ENCODE measurements at places on chromosomes 6 and 20. TPM values are rescaled to one million over a fixed set of nuclear protein-coding genes. Genes with fewer than 3 reads are reported as not detected.

RBPJL gene
- 837 TPM for total RNA-seq

C2 gene
- total RNA-seq, result 1.3 TPM

SLPI gene
- 14.5 TPM for total RNA-seq

IPCEF1 gene
- 3.0 TPM for total RNA-seq

SLC22A2 gene
- not detected for total RNA-seq

TRIM31 gene
- total RNA-seq, result 0.26 TPM

GRCh38 chr6:56851074-56851473 is 103.8 kb upstream of the BEND6 start:
- no peak for DNase-seq

DNA sequence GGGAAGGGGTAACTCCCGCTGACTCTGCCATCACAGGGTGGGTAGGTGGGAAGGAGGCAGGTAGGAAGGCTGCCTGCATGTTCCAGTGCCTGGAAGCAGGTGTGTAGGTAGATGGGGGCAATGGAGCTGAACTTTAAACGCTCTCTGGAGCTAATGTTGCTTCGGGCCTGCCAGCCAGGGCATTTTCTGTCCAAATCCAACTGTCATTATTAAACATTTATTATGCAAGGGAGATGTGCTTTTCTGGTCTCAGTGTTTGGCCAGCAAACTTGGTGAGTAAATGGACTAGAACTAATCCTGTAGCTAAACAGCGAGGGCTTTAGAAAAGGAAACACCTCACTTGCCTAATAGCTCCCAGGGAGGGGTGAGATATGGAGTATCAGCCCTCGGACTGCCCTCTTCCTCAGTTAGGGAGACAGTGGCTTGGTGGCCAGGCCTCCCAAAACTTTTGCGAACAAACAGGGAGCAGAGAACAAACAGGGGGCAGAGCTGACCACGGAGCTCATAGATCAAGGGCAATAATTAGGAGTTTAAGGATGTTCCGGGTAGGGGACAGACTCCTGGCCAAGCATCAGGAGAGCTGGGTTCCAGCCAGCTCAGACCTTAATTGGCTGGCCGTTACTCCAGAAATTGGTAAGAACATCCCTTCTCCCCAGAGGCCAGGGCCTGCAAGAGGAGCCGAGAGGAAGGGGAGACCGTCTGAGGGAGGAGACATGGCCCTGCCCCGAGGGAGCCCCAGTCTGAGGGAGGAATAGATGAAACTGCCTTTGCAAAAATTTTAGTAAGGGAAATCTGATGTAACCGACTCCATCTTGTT is 131.1 kb downstream of the VEGFA start:
- DNase-seq, result no peak

- DNase-seq, result peak; percentile 15
Measured at GRCh38 chr6:143449714-143450452, 612 bp downstream of the ADAT2 start.

- DNase-seq, result no peak
Measured at GRCh38 chr6:5645328-5646290, 361.1 kb downstream of the NRN1 start.

DNA sequence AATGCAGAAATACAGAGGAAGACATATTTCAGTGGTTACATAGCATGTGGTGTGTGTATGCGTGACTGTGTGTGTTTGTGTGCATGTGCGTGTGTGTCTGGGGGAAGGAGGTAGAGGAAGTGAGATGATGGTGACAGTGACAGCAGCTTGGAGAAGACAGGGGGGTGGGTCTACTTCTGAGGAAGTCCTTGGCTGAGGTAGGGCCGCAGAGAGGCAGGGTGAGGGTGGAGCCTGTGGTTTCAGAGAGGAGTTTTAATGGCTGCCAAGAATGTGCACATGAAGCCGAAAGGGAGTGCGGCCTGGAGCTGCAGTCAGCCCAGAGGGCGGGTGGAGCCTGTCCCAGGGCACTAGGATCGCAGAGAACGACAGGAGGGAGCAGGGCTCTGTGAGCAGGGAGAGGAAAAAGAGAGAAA is 22.7 kb upstream of the RNF24 start:
- DNase-seq, result peak; percentile 33

GRCh38 chr20:37880726-37881591 is 22.0 kb upstream of the VSTM2L start:
- DNase-seq, result peak; percentile 25

GRCh38 chr6:25601800-25602673 is 50.0 kb upstream of the SCGN start:
- no peak for DNase-seq

GRCh38 chr6:16239798-16240123 is 1.4 kb downstream of the GMPR start:
- DNase-seq, result peak; percentile 82

DNA sequence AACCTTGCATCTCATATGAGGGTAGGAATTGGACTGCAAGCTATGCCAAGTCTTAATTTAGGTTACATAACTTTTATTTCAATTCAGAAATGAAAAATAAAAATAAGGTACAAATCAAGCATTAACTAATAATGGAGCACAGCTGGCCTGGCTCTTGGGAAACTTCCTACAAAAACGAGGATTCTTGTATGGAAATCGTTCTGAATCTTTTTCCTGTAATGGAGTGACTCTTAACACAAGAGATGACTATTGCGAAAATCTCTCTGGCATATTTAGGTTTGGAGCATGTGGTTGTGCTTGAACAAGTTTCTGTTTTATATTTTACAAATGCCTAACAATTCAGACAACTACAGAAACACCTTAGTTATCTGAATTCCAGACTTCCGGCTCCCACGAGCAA is 34.0 kb upstream of the PI16 start:
- no peak for DNase-seq

GRCh38 chr6:121523628-121524027 is 88.2 kb downstream of the GJA1 start:
- no peak for DNase-seq

DNA sequence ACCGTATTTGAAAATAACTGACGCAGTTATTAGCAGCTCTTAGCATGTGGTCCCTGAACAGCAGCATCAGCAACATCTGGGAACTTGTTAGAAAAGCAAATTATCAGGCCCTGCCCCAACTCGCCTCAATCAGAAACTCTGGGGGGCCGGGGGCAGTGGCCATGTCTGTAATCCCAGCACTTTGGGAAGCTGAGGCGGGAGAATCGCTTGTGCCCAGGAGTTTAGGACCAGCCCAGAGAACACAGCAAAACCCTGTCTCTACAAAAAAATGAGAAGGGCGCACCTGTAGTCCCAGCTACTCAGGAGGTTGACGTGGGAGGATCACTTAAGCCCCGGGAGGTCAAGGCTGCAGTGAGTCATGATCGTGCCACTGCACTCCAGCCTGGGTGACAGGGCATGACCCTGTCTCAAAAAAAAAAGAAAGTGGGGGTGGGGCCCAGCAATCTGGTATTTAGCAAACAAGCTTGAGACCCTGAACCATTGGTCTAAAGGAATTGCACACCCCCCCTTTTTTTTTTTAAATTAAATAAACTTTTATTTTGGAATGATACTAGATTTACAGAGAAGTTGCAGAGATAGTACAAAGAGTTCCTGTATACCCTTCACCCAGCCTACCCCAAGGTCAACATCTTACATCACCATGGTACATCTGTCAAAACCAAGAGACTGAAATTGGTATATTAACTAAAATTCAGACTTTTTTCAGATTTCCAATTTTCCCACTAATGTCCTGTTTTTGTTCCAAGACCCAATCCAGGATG is 6.7 kb downstream of the SRXN1 start:
- DNase-seq, result no peak

DNA sequence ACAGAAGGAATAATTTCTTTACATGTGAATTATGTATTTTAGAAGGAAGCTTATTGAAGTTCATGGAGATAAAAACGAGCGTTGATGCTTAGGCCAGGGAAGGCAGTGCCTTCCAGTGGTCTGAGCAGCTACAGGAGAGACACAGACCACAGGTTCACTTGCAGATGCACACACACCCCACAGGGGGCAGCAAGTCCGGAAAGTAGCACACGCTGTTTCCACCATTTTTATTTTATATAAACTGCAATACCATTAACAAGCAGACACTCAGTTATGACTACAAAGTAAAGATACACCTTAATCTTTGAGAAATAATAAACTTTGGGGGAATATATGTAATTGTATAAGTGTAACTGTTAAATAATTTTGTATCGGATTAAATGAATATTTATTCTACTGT is 13.5 kb upstream of the DACT2 start:
- DNase-seq, result peak; percentile 33

DNA sequence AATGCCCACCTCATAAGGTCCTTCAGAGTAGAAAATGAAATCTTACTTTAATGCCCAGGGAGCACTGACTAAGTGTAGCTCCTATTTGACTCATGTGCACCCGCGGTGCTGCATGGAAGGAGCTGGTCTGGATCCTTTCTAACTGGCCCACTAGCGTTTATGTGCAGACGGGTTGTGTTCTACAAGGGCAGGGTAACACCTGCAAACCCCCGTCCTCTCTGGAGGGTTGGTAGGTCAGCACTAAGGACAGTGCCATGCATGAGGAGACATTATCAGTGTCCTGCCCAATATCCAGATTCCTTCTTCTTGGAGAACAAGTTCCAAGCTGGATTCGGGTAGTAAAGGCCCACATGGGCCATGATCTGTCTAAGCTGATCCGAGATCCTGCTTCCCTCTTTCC is 140.3 kb downstream of the ANKRD60 start:
- no peak for DNase-seq

- no peak for DNase-seq
Measured at GRCh38 chr6:28659250-28659566, 133.5 kb downstream of the GPX5 start.

DNA sequence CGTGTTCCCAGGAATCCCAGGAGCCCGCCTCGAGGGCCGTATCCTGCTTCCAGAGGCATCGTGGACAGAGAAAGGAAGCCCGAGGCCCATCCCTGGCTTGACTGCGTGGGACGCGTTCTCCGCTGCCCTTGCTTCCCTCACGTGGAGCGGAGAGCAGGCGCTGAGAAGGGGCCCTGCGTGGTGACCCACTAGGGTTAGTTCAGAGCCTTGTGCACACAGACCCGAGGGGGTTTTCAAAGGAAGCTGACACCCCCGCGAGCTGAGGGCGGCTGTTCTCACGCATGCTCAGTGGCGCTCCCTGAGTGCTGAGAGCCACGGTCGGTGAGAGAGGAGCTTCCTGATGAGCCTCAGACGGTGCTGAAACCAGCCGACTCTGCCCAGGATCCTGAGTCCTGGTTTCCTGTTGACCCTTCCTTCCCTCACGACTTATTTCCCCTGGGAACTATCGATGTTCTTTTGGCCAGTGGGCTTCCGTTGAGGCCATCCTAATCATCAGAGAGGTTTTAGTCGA is 28.9 kb upstream of the CCR6 start:
- DNase-seq, result no peak

- no peak for DNase-seq
Measured at GRCh38 chr6:96001891-96002575, 13.7 kb upstream of the FUT9 start.

DNA sequence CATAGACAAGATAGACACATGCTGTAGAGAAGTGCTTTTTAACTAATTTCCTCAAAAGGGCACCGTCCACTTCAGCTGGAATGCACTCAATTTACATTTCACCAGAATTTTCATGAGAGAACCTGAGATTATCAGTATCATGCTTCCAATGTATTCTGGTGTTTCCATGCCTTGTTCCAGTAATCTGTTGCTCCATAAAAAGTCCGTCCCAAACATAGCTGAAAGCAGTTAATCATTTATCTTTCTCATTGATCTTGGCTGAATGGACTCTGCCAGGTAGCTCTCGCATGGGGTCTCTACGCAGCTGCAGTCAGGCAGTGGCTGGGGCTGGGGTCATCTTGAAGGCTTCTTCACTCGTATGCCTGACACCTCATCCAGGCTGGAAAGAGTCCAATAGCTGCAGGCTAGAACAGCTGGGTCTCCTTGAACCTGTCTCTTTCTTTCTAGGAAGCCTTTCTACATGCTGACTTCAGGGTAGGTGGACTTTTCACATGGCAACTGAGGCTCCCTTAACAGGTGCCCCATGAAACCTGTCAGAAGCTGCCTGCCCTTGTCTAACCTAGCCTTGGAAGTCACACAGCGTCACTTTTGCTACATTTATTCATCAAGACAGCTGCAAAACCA is 18.6 kb upstream of the COL12A1 start:
- no peak for DNase-seq

- DNase-seq, result no peak
Measured at GRCh38 chr20:3235666-3236324, 3.2 kb downstream of the SLC4A11 start.

- no peak for DNase-seq
Measured at GRCh38 chr6:135465307-135465706, 32.2 kb downstream of the AHI1 start.

DNA sequence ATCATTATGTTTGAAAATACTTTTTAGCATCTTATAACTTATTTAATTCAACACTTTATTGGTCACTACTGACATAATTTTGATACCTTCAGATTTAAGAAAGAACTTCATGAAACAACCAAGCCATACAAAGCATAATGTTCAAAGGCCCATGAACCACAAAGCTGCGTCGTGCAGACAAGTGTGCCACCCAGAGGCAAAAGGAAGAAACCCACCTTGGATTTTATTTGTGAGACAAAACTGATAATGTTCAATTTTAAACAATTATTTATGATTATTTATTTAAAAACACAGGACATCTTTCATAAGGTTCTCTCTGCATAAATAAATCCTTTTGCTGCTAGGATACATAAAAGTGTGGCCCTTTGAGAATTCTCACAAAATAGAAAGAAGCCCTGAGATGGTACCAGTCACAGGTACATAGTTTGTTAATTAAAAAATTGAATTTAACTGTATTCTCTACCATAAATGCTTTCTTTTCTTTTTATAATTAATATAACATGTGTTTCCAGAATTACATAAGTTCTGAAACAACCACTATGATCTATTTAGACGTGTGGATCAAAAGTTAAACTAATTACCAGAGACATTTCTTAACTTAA is 143.7 kb downstream of the RALGAPA2 start:
- peak; percentile 31 for DNase-seq

DNA sequence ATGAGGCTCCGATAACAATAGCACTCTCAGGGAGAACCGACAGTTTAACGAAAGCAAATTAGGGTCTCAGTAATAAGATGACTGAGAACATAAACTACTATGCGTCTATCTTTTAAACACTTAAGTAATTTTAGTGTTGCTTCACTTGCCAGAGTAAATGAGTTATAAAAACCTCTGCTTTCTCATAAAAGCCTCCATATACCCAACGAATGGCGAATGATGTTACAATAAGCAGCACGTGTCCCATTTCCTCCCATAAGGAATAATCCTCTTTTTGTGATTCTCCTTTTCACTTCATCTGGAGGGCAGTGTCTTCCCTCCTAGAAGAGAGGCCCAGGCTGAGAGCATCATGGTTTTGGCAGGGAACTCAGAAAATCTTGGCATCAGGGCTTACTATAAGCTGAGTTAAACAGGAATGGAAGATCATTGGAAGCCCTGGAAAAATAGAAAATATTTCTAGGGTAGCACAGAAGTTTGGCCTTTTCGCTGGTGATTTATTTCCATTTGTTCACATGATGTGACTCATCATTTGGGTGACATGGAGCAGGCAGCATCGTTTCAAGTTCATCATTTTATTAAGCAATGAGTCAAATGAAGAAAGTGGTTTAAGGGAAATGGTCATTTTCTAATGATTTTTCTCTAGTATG is 255.4 kb downstream of the ATXN1 start:
- DNase-seq, result no peak
